Inflammatory macrophage (primary cell): ENCODE measurements at places on chromosomes 1 and 21.

GRCh38 chr1:154335025-154335714, 9.8 kb downstream of the ATP8B2 start:
- DNase-seq: peak; percentile 93

- no peak for DNase-seq
Measured at GRCh38 chr1:115168026-115168425, 78.7 kb upstream of the TSPAN2 start.

DNA sequence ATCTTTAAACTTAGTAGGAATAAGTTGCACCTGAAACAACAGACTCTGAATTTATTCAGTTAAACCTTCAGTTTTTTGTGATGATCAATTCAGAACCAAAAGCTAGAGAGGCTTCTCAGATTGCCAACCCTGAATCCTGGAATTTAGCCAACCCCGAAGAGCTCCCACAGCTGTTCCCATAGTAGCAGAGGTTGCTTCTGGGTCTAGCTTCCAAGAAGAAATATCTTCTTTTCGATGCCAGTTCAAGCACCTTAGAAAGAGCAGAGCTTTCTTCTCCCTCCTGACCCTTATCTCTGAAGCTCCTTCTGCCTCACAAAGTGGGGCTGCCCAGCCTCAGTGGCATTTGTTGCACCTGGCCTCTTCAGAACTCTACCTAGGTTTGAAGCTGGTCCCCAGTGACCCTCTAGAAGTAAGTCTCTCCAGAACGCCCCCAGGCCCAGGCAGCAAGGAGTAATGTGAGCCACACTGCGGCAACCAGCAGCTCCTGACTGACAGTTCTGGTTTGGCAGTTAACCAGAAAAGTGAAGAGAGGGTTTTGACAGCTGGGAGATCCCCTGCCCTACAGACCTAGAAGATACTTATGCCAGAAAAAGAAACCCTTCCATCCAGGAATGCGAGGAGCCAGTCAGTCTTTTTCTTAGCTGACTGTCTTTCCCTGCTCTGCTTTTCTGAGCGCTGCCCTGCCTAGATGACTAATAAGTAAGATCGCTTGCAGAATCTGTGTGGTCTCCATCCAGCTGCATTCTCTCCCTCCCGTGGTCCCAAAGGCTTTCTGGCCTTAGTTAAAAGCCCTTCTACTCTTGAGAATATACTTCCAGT, 165.9 kb downstream of the ADGRL4 start:
- DNase-seq: no peak

DNA sequence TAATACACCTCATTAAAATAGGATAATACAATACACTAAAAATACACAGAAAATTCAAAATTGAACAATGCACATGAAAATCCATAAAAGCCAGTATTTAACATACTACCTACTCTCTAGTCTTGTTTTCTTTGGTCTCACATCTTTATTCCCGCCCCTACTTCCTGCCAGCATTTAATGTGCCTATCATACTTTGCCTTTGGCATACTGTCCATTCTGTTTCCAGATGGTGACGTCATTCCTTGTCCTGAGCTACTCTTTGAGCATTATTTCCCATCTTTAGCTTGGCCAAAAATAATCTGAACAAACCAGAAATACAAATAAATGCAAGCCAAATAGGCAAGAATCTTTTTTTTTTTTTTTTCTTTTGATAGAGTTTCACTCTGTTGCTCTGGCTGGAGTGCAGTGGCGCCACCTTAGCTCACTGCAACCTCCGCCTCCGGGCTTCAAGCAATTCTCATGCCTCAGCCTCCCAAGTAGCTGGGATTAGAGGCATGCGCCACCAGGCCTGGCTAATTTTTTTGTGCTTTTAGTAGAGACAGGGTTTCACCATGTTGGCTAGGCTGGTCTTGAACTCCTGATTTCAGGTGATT, 4.4 kb downstream of the HFM1 start:
- DNase-seq: no peak

DNA sequence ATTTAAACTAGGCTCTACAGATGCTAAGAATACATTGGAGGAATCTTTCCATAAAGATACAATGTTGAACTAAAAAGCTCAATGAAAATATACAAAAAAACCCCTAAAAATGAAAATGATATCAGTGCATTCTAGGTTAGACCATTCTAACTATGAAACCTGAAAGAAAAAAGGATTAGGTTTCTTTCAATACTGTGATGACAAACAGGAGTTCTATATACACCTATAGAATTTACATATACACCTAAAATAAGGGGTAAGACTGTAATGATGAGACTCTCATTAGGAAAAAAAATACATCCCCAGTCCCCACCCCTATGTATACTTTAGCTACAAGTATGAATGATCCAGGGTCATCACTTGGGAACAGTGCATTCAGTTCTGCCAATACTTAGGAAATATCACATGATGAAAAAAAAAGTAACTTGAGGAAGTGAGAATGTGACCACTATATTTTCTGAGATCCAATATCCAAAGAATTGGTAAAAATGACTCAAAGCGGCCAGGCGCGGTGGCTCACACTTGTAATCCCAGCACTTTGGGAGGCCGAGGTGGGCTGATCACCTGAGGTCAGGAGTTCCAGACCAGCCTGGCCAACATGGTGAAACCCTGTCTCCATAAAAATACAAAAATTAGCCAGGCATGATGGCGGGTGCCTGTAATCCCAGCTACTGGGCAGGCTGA, 26.3 kb downstream of the SELENOF start:
- no peak for DNase-seq

DNA sequence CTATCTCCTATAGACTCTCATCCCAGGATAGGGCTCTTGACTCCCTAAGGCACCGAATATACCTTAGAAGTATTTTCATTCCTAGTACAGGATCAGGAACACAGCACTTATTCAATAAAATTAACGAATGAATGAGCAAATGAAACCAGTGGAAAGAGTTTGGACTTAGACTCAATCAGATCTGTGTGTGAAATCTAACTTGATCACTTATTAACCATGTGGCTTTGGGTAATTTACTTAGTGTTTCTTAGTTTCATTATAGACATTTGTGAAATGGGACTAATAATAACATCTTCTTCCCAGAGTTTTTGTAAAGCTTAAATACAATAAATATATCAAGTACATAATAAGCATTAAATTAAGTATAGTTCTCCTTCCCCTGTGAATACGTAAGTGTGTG, 230.1 kb downstream of the ADGRL2 start:
- no peak for DNase-seq

GRCh38 chr1:75583282-75583681, 27.6 kb downstream of the SLC44A5 start:
- DNase-seq: no peak

DNA sequence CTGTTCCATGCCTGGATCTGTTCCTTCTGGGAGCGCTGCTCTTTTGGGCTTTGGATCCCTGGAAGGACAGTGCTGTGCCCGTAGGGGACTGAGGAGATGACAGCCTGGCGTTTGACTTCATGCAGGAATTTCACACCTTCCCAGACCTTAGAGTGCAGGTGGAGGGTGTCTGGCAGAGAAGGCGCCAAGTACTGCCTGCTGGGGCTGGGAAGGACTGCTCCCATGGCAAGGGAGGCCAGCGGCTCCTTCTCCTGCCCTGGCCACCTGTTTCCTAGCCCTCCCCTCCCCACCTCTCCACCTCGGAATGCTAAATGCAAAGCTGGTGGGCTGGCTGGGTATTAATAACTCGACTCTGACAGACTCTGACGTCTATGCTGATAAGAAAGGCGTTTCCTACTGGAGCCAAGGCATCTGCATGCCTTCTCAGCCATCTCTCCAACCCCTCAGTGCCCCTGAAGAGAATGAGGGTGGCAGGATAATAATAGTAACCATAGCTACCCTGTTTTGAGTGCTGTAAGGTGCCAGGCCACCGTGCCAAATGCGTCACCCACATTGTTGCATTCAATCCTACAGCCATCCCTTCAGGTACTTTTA, 17.5 kb upstream of the PDIK1L start:
- no peak for DNase-seq

GRCh38 chr21:14058566-14058965, 152.2 kb downstream of the LIPI start:
- no peak for DNase-seq

- no peak for DNase-seq
Measured at GRCh38 chr1:47564570-47564969, 126.7 kb downstream of the FOXD2 start.
